ENCODE measurements at places on chromosomes 5 and 9. TPM values are rescaled to one million over a fixed set of nuclear protein-coding genes. Genes with fewer than 3 reads are reported as not detected.

The PPP2R2B gene
- not detected for total RNA-seq

The ANGPTL2 gene
- total RNA-seq = not detected

The LCN12 gene
- total RNA-seq = 1.9 TPM

The PLK2 gene
- total RNA-seq = 109 TPM

The PCDHGA3 gene
- 0.02 TPM for total RNA-seq

The CCIN gene
- not detected for total RNA-seq

The RLN1 gene
- total RNA-seq = not detected

The CXCL14 gene
- 0.12 TPM for total RNA-seq

The ENTREP1 gene
- total RNA-seq = 0.58 TPM
